ENCODE measurements at places on chromosomes 7 and 10.

DNA sequence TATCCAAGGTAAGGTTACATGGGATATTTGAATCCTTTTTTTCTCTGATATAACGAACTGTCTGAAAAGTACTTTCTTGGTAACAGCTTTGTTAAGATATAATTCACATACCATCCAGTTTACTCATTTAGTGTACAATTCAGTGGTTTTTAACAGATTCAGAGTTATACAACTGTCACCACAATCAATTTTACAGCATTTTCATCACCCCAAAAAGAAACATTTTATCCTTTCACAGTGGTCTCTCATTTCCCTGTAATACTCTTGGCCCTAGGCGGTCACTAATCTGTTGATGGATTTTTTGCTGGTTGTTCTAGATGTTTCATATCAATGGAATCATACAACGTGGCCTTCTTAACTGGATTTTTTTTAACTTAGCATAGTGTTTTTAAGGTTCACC, 91.6 kb downstream of the GLCCI1 start:
- no peak for DNase-seq

GRCh38 chr7:139321071-139321745, 19.9 kb upstream of the FMC1 start:
- no peak for DNase-seq

DNA sequence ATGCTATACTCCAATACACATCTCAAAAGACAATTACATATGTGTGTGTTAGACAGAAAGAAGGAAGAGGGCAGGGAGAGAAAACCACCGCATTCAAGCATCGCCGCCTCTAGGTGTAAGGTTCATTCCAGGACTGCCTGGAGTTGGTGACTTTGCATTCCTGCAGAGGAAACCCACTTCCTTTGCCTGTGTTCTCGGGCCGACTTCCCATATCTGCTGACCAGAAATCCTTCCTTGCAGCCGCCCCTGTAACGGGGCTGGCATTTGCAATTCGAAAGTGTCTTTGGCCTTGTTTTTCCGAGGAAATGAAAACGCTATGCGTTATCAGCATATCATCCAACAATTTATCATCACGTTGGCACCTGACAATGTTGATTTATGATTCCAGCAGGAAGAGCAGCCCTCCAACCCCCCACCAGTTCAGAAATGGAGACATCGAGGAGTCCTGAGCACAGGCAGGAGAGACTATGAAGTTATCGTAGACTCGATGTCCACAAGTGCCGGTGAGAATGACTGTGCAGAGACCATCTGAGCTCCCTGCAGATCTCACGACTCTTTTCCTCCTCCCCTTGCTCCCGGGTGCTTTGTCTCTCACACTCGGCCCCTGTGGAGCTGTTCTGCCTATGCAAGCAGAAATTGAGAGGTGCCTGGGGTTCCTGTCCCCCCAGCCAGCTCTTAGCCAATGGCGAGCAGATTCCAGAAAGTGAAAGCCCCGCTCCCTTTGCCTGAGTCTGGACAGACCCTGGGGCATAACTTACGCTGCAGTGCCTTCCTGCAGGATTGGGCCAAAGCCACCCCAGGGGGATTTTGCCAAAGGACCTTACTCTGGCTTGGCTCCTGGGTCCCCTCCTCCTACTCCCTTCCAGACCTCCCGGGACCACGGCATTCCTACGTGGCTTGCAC, 68.9 kb upstream of the FOXK1 start:
- DNase-seq = no peak

GRCh38 chr10:11578802-11579255, 32.6 kb downstream of the USP6NL start:
- peak; percentile 47 for DNase-seq

- no peak for DNase-seq
These were observed 27.0 kb downstream of the FAM53B start for GRCh38 chr10:124717041-124717757.

All from stimulated activated CD4-positive, alpha-beta T cell treated with anti-CD3 and anti-CD28 coated beads, Interleukin-4, amount 100 ng/mL, for 1 hour (primary cell).